ENCODE measurements at places on chromosomes 12 and 14.

GRCh38 chr12:12357719-12358461 lies 1.0 kb downstream of the BORCS5 start:
- peak; percentile 33 for DNase-seq

- no peak for DNase-seq
These were observed 40.2 kb downstream of the UBE3B start for GRCh38 chr12:109517619-109518018.

- DNase-seq, result no peak
These were observed at the start of gene RERGL for GRCh38 chr12:18090093-18090492. RERGL (minus strand) TSS chr12:18090193; CDS start chr12:18090140, 53 bp downstream.

GRCh38 chr14:104897330-104898194 lies 27.1 kb upstream of the PLD4 start:
- DNase-seq, result no peak

- DNase-seq, result no peak
These were observed 709.1 kb downstream of the DIO2 start for GRCh38 chr14:79502136-79502750.

GRCh38 chr14:60723116-60723906 lies 840 bp downstream of the SIX4 start:
- DNase-seq, result peak; percentile 55

- DNase-seq, result peak; percentile 51
These were observed 193.4 kb downstream of the RASSF9 start for GRCh38 chr12:85642808-85643207.

All from fibroblast of the aortic adventitia (primary cell).